ENCODE measurements at places on chromosomes 16 and 17. TPM values are rescaled to one million over a fixed set of nuclear protein-coding genes. Genes with fewer than 3 reads are reported as not detected.

DNA sequence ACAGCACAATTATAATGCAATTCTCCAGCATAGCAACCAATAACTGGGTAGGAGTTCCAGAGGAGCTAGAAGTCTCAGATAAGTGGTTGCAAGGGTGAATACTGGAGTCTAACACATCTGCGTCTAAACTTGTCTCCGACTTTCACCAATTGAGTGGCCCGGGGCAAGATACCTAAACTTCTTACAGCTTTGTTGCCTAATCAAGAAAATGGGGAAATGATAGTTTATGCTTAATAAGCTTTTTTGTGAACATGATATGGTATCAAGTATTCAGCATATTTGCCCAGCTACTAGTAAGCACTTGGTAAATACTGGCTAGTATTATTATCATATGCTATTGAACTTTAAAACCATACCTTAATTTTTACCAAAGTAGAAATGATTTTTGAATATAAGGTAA, 183.5 kb downstream of the KCNJ2 start:
- no peak for DNase-seq

DNA sequence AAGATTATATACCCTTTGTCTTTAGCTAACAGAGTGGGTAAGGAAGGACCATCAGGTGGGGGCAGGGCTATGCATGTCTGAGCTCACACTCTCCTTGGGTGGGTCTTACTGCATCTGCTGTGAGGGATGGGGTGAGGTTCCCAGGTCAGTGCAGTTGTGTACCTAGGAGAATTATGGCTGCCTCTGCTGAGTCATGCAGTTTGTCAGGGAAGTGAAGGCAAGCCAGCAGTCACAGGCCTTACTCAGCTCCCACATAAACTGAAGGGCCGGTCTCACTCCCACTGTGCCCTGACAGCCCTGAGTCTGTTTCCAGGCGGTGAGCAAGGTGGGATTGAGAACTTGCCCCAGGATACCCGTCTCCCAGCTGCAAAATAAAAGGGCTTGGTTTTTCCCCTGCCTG, 328.6 kb downstream of the MAP2K6 start:
- DNase-seq = no peak

The PITPNM3 gene
- 0.48 TPM for total RNA-seq

- DNase-seq = no peak
Observed at GRCh38 chr16:72926177-72927070, 121.5 kb downstream of the ZFHX3 start.

The ANKRD40CL gene
- total RNA-seq = not detected

DNA sequence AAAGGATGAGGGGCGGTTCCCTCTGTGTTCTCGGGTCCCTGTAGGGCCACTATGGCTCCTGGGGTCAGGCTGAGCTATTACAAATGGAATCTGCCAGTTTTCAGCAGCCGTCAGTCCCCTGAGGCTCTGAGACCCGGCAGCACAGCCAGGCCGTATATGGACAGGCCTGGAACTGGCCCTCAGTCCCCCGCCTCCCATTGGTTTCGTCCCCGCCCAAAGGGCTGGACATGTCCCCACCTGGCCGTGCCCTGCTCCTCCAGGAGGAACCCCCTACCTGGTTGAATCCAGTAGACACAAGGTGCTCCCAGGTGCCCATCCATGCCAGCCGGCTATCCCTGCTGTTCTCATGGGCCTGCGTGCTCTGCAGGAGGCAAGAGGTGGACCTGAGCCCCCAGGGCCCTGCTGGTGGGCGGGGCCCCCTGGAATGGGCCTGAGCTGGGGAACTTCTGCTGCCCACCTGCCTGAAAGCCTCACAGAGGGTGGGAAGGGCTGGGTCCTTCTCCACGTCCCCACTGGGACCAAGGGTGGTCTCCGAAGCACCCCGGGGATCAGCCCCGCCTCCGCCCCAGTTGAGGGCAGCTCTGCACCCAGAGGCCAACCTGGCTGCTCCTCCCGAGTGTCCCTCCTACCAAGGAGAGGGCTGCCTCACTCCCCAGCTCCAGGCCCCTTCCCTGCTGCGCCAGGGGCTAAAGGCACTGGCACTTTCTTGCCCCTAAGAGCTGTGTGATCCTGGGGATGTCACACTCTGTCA, 16.8 kb downstream of the VASN start:
- DNase-seq = no peak
